CD4-positive, alpha-beta T cell (primary cell): ENCODE measurements at places on chromosomes 3 and 15.

DNA sequence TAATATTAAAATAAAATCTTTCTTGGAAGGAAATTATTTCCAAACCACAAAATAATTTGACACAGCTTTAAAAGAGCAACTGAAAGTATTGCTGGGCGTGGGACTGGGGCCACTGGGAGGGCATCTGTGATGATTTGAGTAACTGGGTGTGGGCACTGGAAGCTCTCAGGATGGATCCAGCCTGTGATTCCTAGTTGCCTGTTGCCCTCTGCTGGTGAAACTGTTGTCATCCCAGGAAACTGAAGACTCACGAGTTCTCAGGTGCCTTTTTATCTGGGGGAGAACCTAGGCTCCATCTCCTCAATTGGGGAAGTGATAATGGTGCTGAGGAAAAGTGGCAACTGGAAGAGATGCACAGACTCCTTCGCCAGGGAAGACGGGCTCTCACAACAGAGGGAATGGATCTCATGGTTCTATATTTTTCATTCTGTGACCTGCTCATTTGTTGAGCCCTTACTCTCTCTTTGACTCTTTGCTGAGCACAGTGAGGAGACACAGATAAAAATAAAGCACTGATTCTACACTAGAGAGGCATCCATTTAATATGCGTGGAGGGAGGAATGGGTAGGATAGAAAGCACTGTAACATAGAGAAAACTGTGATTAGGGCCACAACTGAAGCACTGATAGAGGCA is 61.6 kb downstream of the TPRG1 start:
- no peak for DNase-seq

DNA sequence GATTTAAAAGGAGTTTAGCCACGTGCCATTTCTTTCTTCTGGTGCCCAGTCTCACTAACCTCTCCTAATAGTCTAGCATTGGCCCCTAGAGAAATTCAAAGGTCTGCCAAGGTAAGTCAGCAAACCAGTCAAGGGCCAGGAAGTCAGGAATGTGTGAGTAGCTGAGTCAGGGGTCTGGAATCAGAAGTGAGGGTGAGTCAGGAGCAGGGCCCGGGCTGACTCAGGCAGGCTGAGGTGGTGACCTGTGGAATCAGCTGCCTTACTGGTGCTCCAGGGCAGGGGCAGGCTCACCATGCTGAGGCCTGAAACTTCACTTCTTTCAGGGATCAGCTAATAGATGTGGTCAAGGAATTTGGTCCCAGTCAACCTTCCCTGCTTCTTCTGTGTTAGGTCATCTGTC is 105.8 kb upstream of the MYZAP start:
- no peak for DNase-seq

GRCh38 chr15:91133511-91133910 is 33.5 kb downstream of the SV2B start:
- no peak for DNase-seq

- no peak for DNase-seq
Measured at GRCh38 chr3:58163234-58163633, 47.5 kb downstream of the DNASE1L3 start.

GRCh38 chr15:40511472-40512133 is 40.8 kb downstream of the CHST14 start:
- no peak for DNase-seq

GRCh38 chr3:43074482-43074881 is 31.4 kb downstream of the POMGNT2 start:
- DNase-seq: no peak

GRCh38 chr3:178826435-178827123 is 245.0 kb downstream of the ZMAT3 start:
- DNase-seq: no peak

DNA sequence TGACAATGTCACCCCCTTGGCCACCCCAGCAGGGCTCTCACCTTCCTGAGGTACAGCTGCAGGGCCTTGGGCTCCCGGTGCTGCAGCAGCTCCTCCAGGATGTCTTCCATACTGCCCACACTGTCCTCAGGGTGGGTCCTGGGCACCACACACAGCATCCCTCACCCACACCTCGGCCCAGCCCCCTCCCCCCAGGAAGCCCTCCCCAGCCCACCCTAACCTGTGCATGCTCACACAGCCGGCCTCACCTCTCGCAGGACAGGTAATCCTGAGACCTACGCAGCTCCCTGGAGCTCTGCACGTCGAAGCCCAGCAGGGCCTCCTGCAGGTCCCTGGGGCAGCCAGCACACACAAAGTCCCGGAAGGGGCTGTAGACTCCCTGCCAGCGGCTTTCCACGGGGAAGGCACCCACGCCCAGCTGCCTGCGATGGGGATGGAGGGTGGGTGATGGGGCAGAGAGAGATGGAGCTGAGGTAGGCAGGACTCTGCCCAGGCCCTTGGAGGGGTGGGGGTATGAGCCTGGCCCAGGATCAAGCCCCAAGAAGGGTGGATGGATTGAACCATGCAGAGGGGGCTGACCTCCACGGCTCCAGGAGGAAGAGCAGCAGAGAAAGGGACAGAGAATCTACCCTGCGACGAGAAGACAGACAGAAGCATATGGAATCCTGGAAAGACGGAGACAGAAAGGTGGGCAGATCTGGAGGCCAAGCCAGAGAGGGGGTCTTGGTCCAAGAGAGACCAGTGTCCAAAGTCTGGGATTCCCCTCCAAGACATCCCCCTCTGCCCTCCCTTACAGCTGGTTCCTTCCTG is 16.7 kb downstream of the ALS2CL start:
- no peak for DNase-seq

- DNase-seq: no peak
Measured at GRCh38 chr15:76183930-76184649, 124.3 kb downstream of the TMEM266 start.

DNA sequence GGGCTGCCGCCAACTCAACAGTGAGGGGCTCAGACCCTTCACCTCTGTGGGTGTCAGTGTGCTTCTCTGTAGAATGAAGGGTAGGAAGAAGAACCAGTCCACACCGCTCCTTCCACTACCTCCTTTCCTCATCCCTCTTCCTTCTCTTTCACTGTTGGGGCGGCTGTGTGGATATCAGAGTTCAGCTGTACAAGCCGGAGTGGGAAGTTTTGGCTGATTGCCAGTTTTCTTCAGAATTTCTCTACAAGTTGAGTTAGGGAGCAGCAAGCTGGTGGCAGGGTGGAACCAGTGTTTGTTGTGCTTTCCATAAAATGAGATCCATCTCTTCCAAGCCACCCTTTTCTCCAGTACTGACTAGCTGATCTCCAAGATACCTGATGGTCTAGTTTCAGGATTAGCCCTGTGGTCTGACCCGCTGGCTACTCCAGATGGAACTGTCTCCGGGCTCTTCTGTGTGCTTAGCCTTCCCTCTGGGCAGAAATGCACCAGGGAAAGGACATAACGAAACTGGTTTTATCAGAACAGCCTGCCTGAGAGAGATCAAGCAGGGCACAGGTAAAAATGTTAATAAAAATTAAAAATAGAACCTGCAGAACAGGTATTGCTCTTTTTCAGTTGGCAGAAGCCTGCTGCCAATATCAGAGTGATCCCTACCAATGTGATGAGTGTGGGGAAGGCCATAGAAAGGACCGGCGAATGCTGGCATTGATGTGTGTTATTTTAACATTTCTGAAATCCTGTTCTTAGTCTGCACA is 169.9 kb upstream of the TSC22D2 start:
- no peak for DNase-seq

GRCh38 chr15:46277451-46277850 is 642.6 kb downstream of the SQOR start:
- no peak for DNase-seq
